Right atrium auricular region (tissue), 2 donors: ENCODE measurements at places on chromosomes 12 and 14. TPM values are rescaled to one million over a fixed set of nuclear protein-coding genes. Genes with fewer than 3 reads are reported as not detected.
A peak's percentile ranks its signal among the peaks of the same experiment; 100 is the strongest.

- no peak for DNase-seq
These were observed 115.4 kb upstream of the ETV6 start for GRCh38 chr12:11534064-11534463.

DNA sequence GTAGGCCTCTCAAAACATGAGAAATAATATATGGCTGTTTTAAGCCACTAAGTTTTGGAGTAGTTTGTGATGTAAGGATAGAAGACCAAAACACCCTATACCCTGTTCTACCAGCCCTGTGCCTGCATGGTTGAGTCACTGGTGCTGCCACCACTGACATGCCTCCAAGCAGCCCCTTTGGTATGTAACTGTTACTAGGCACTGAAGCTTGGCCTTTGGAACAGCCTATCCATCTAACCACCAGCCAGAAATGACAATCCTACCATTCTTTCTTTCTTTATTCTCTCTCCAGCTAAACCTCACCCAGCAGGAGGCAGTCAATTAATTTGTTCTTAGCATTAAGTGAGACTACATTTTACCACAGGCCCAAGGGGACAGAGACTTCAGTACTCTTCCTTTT, 240.3 kb downstream of the MSRB3 start:
- DNase-seq: no peak

DNA sequence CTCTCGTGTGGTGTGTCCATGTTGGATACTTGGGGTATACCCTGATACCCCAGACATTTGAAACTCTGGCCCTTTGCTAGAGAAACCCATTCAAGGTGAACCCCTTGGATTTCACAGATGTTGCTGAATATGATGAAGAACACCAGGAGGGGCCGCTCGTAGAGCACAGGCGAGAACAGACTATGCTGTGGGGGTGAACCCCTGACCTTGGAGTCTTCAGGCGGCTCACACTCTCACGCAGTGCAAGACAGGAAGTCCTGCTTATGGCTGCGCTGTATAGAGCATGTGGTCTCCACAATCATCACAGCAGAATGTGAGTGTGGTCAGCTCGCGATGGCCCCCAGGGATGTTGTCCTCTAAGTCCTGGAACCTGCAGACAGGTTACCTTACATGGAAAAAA, 60.4 kb downstream of the SLC15A4 start:
- DNase-seq: no peak

GRCh38 chr14:58978343-58978742, 210.1 kb upstream of the DAAM1 start:
- DNase-seq: no peak

DNA sequence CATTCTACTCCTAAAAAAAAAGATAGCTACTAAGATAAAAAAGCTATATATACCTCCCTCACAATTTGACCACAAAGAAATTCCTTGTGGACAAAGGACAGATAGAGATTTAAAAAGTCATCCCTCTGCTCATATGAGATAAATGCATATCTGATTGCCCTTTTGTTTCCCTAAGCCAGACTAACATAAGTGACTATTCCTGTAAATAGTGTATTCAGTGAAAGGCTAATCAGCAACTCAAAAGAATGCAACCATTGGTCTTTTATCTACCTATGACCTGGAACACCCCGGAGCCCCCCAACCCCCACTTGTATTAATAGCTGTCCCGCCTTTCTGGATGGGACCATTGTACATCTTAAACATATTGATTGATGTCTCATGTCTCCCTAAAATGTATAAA, 6.3 kb upstream of the TMPO start:
- peak; percentile 18 for DNase-seq

- no peak for DNase-seq
These were observed 89.1 kb downstream of the LRRK2 start for GRCh38 chr12:40313928-40314327.

DNA sequence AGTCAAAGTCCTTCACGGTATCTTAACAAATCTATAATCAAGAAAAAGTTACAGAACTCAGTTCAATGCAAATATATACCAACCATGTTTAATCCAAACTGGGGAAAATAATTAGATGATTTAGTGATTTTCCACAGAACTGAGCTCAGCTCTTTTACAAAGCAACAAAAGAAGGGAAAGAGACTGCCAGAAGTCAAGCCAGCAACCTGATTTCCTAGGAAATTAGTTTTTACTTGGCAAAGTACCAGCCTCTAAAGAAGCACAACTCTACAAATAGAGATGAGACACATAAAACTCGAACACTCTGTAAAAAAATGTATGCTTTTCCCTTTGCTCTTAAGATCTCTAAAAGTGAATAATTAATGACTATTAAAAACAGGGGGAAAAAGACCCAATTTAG, 19.4 kb downstream of the NUMB start:
- no peak for DNase-seq

The CLEC7A gene
- 7.9 TPM for total RNA-seq

The CD163 gene
- total RNA-seq: 43.3 TPM

GRCh38 chr12:27580561-27581330, 56.7 kb downstream of the PPFIBP1 start:
- DNase-seq: no peak

- no peak for DNase-seq
These were observed 42.0 kb upstream of the BMAL2 start for GRCh38 chr12:27290501-27291168.

The IAPP gene
- total RNA-seq: not detected

DNA sequence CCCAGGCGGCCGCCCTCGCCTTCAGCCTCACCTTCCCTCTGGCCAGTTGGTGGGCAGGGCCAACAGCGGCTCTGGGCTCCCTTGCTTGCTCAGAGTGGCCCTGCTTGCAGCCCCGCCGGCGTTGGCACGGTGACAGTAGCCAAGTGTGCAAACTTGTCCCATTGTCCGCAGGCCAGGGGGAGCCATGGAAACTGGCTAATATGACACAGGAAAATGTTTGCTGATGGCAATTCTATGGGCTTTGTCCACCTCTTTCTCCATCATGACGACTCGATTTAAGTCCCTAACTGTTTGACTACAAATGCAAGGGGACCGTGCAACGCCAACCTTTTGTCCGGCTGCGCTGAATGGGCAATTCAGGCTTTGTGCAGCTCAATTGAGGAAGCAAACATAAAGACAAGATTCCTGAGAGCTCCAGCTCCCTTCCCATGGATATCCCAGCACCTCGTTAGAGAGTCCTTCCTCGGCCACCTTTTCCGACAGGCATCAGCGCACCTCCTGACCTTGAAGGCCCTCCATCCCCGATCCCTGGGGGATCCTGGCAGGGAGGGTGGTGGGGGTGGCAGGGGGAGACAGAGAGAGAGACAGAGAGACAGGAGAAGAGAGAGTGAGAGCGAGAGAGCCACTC, 785 bp upstream of the FAM181A start:
- DNase-seq: no peak

DNA sequence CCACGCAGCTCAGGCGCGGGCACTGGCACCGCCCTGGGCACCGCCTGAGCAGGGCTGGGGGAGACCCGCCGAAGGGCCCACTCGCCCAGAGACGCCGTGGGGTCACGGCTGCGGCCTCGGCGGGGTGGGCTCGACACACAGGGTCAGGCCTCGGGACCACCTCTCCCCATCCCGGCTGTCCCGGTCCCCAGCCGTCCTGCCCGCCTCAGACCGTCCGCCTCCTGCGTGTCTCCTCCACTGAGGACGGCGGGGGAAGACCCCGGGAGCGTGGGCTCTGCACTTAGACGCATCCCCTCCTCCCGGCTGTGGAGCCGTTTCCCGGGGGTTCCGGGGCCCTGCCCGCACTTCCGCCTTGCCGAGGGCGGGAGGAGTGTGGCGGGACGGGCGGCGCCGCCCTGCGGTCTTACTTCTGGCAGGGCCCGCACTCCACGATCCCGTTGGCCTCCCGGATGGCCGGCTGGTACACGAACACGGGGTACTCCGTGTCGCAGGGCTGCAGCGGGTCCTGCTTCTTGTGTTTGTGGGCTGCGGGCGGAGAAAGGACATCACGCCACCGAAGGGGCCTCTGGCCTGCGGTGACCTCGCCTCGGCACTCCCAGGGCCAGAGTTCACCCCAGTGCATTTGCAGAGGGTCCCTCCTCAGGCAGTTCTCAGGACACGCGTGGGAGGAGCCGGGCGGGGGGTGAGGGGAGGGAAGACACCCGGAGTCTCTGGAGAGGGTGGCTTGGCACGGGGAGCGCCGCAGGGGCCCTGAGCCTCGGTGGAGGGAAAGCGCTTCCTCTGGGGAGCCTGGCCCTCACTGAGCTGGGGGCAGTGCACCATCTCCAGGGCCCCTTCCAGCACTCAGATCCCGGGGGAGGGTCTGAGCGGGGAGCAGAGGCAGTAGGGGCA, 23.1 kb upstream of the LRTM2 start:
- peak; percentile 68 for DNase-seq

GRCh38 chr12:103114296-103115055, 157.0 kb downstream of the ASCL1 start:
- DNase-seq: no peak

The SLC38A4 gene
- total RNA-seq: 0.28 TPM

GRCh38 chr12:102172436-102172835, 25.2 kb downstream of the PMCH start:
- no peak for DNase-seq

GRCh38 chr14:50260511-50260910, 29.1 kb upstream of the SOS2 start:
- no peak for DNase-seq

The MGST1 gene
- total RNA-seq: 51.5 TPM

The NUAK1 gene
- total RNA-seq: 16.9 TPM

DNA sequence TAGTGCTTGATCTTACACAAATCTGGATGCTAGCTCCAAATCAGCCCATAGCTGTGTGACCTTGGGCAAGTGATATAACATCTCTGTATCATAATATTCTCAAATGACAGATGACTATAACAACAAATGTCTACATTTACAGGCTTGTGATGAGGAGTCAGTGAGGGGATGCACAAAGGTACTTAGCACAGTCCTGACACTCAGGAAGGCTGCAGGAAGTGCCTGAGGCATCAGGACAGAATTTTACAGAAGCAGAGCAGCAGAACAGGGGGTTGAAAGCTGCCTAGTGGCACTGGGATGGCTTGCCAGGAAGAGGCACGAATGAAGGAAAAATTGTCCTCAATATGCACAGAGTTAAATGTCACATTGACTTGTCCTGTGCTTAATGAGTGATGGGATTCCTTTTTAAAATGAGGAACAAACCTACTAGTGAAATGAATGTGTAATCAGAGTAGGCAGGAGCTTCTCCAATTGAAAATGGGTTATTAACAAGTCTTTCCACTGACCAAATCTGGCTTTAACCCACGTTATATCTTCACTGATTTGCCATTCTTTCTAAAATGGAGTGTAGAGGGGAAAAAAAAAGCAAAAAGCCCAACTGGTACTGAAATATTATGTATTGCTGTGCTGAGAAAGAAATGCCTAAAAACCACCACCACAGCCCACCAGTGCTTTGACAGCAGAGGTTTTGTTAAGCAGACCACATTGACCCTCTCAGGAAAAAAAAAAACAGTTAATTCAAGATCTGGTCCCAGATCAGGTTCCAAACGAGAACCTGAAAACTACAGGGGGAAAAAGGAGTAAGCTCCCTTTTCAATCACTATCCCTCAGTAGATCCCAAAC, 11.6 kb downstream of the BTG1 start:
- DNase-seq: no peak

DNA sequence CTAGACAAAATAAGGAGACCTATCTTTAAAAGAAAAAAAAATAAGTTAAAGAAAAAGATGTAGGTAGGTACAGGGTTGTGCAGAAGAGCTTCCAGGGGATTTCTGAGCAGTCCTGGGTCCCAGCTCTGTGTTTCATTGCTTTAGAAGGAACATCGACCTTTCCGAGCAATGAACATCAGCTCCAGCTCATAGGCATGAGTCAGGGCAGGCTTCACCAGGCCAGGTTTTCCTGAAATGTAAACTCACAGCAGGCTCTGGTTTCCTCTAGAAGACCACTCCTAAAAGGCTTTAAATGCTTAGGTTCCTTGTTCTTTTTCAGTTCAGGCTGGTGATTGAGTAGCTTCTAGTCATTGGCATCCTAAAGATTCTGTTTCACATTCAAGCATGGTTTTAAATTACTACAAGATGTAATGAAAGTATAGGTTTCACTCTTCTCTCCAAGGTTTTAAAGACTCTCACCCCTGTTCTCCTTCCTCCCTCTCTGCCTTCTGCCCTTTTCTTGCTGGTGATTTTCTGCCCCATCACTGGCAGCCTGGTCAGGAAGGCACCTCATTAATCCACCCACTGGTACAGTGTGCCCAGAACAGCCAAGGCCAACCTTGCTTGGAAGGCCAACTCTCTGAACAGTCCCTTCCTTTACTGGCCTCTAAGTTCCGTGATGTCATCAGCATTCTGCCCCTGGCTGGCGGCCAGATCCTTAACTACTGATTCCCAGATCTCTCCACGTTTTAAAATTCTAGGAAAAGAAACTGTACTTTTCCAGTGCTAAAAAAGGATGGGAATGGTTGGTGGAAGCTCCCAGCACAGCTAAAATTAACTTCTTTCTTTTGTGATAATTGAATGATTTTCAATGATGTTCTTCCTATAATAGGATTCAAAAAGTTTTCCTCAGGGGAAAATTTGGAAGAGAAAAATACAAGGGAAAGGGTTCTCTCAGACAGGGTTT, 109.4 kb upstream of the HIF1A start:
- peak; percentile 81 for DNase-seq

GRCh38 chr12:28050606-28051005, 78.1 kb upstream of the PTHLH start:
- no peak for DNase-seq

- no peak for DNase-seq
These were observed 35.2 kb downstream of the UBE3B start for GRCh38 chr12:109512608-109513007.

The KRT82 gene
- not detected for total RNA-seq

The ADAMTS20 gene
- total RNA-seq: not detected

The RERGL gene
- not detected for total RNA-seq

The STAT2 gene
- 28.3 TPM for total RNA-seq

- DNase-seq: no peak
These were observed 16.0 kb downstream of the PROX2 start for GRCh38 chr14:74859757-74860552.

DNA sequence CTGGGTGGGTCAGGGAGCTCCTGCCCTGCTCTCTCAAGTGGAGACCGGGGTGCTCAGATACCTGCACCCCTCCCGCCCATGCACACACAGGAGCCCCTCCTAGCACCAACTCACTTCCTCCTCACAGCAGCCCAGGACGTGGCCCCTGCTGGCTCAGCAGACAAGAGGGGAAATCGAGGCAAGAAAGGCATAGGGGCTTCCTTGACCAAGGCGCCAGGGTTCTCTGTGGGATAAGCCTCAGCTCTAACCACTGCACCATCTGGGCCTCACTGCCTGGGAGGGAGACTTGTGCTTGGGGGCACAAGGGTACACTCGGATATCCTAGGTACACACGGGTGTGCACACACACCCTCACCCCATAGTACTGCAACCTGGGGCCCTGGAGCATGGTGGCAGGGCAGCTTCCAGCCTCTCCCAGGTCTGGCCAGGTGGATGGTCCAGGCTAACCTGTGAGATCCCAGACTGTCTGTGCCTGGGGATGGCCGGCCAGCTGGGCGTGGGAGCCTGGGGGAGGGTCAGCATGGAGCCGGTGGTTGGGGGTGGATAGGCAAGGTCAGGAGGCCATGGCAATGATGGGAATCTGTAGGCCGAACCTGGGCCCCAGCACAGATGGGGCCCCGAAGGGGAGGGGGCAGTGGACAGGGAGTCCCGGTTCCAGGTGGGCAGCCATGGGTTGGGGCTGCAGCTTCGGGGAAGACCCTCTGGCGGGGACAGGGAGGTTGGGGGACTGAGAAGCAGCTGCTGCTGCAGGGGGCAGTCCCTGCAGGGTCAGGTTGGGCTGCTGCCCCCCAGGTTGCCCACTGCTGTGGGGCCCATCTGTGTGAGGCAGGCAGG, 312.4 kb downstream of the TMEM121 start:
- DNase-seq: peak; percentile 50

The NTS gene
- 0.52 TPM for total RNA-seq
